Suprapubic skin (tissue), 4 donors: ENCODE measurements at places on chromosomes 7 and 10. TPM values are rescaled to one million over a fixed set of nuclear protein-coding genes. Genes with fewer than 3 reads are reported as not detected.
A peak's percentile ranks its signal among the peaks of the same experiment; 100 is the strongest.

- DNase-seq = no peak
Observed at GRCh38 chr10:100442548-100442947, 20.3 kb upstream of the WNT8B start.

DNA sequence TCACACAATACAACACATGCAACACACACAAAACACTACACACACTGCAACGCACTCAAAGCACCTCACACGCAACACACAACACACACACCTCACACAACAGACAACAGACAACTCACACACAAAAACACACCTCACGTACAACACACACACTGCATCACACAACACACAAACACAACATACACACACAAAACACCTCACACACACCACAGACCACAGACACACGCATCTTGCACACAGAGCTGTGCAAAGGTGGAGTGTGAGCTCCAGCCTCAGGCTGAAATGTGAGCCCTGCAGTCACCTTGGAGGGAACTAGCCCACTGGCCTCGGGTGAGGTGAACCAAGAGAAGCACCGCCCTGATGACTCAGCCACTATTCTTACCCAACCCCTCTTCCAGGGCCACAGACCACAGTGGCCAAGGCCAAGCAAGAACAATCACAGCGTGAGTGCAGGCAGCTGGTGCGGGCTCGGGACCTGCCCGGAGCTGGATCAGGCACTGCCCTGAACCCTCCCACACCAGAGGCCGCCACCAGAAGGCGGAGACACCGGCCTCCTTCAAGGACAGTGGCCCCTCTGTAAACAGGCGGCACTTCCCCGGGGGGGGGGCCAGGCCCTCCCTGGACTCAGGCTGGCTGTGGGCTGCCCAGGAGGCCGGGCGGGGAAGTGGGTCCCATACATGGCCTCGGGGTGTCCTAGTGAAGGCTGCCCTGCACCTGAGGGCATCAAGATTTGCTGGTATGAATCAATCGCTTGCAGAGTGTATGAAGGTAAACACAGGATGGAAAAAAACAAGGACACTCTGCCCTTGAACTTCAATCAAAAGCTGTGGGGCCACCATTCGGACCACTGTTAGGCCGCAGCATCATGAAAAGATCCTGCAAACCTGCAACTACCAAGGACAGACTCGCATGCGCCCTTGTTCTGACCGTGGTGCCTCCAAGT is 106.7 kb downstream of the TNS3 start:
- DNase-seq = peak; percentile 92

GRCh38 chr7:149869291-149869650 is 4.5 kb upstream of the ATP6V0E2 start:
- DNase-seq = peak; percentile 61

GRCh38 chr10:132257271-132257670 is 50.5 kb downstream of the STK32C start:
- DNase-seq = no peak

DNA sequence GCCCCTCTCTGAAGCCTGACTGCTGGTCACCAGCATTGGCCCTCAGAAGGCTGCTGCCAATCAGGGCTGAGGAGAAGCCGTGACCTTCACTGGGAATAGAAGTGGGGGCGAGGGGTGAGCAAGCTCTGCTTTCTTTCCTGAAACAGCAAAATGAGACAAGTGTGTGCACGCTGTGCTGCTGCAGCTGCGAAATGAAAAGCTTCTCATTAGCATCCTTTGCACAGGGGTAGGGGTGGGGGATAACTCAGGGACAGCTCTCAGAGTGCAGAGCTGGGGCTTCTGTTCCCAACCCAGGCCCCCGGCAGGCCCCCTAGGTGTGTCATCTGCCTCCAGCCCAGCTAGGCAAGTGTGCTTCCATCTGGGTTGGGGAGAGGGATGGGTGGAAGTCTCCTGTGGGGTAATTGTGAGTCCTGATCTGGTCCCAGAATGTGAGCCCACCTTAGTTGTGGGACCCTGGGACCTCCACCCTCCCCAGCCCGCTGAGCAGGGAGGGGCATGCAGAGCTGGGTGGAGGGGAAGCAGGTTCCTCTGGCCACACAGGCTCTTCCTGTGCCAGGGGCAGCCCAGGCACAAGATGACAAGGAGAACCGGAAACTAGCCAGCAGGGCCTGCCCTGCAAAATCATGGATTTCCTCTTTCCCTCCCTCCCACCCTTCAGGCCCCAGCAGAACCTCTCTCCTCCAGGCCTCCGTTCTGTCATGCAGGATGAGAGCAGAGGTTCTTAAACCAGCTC is 22.2 kb downstream of the ZNF467 start:
- no peak for DNase-seq

DNA sequence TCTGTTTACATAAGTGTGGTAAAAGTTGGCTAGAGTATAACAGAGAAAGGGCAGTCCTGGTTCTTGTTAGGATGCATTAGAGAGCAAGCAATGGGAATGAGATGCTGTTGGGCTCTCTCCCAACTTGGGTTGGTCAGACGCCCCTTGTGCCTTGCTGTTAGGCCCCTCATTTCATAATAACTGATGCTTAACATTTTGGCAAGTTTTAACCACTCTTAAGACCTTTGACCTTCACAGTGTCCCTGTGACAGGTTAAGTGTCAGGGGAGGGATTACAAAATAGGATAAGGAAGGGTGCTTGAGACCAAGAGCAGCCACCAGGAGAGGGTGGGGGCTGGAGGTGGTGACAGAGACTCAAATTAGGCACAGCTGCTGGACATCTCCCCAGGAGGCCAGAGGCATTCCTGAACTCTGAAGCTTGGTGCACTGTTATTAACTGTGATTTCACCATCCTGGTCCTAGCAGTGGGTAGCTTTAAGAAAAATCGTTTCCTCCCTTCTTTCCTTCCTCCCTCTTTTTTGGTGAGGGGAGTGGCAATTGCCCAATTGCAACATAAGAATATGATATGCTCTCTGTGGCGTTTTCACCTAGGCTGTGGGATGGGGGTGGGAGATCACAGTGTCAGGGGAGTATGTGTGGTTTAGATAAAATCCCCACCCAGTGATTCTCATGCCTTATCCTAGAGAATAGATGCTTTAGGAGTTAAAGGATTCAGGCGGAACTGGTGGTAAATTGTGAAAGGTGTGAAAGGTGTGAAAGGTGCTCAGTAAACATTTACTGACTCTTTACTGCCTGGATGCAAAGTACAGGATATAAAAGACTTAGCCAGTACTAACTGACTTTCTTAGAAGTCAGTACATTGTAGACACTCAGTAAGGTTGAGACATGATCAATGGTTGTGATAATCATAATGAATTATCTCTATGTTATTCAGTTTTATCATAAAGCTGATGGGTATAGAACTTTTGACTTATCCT is 270.5 kb downstream of the BICC1 start:
- DNase-seq = no peak

DNA sequence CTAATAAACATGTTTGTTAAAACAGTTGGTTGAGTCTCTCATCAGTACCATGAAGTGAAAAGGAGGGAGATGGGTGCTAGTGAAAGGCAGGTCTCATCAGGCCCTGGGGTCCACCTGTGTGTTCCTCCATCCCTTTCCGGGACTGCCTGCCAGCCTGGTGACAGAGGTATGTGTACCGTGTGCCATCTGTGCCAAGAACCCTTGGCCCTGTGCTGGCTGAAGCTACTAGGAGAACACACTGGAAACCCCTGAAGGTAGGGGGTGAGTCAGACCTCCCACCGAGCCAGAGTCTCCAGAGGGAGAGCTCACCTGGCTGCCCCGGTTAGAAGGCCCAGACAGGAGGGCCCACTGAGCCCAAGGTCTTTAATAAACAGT is 2.3 kb downstream of the DDIT4 start:
- DNase-seq = no peak

- DNase-seq = no peak
Observed at GRCh38 chr7:68461430-68461829, 1136.8 kb upstream of the AUTS2 start.

- no peak for DNase-seq
Observed at GRCh38 chr7:132705146-132705545, 128.9 kb upstream of the PLXNA4 start.

DNA sequence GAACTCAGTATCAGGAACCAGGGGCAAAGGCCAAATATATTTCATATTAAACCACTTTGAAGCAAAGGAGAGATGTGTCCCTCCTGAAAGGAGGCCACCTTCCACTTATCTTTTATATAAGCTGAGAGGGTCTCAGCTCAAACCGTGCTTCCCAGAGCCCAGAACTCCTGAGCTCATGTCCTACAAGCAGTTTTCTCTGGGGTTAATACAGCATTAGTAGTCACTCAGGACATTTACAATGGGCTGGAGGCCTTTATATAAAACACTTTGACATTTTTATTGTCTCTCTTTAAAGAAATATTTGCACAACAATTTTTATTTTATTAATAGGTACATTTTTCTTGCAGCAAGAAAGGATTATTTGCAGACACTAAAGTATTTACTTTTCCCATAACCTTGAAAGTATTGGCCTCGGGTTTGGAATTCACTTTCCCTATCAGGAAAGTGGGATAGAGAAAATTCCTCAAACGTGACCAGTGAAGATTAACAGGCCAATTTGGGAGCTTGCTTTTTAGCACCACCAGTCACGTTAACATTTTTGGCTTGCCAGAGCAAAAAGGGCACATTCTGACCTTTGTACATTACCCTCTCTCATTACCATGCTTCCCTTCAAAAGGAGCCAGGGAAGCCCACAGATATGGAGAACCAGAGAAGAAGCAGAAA is 464.9 kb upstream of the NRP1 start:
- no peak for DNase-seq

DNA sequence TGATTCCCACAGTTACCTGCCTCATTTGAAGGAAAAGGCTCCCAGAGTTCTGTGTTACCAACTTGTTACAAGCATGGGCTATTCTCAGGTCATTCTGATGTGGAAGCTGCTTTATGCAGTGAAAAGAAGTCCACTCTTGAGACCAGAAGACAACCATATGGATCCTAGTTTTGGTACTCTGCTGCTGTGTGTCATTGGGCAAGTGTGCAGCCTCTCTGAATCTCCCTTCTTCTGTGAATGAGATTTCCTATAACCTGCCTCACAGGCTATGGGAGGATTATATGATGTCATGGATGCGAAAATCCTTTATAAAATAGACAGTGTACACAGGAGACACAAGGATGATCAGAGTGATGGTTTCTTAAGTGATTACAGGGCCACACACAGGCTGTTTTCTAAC is 166.1 kb downstream of the ARID5B start:
- DNase-seq = no peak

DNA sequence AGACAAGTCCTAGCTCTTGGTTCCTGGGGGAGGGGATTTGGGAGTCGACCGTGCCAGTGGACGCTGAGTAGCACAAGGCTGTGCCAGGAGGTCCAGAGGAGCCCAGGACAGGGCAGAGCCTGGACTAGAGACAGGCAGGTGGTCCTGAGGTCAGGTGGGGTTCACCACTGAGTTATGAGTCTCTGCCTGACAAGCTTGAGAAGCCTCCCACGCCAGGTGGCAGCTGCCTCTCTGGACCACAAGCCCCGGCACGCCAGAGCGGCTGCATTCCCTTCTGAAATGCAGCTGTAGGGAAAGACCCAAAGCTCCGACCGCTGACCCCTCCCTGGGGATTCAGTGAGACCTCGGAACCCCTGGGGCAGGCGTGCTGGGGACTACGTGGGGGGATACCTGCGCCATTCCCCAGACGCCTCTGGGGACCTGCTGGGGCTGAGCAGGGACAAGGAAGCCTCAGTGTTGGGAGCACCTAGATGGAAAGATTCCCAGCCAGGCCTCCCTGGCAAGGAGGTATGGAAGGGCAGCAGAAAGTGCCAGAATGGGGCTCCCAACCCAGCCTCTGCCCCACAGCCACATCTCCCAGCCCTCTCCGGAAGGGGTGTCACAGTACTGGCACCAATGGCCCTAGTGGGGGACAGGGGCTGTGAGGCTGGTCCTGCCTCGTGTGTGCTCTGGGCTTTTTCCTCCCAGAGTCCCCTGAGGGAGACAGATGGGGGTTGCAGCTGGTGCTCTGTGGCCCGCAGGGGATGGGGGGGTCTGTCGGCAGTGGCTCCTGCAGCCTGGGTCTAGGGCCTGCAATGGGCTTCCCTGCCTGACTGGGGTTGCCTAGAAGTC is 29.0 kb downstream of the PDGFA start:
- DNase-seq = peak; percentile 49

DNA sequence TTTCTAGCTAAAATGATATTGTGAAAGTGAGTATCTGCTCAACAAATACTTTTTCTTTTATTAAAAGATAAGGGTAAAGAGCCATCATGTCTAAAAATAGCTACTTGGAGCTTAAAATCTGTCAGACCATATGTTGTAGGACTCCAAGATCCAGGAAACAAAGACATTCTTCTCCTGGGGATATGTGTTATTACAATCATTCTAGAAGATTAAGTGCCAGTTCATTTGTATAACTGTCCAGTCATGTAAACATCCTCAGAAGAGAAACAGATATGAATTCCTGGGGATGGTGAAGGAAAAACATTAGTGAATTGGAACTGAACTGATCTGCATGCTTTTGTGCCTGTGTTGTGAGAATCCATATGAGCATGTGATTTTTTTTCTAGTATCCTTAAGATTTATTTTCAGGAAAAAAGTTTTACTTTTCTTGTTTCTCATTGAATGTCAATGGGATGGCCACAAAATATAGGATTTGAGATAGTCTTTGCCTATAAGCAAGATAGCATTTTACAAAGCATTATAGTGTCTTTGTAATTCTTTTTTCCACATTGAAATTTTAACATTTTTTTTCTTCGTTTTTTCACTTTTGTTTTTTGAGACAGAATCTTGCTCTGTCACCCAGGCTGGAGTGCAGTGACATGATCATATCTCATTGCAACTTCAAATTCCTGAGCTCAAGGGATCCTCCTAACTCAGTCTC is 14.4 kb upstream of the MTERF1 start:
- no peak for DNase-seq

GRCh38 chr7:133887459-133887858 is 239.7 kb upstream of the LRGUK start:
- no peak for DNase-seq

GRCh38 chr10:6255548-6256061 is 52.9 kb downstream of the PFKFB3 start:
- DNase-seq = no peak

DNA sequence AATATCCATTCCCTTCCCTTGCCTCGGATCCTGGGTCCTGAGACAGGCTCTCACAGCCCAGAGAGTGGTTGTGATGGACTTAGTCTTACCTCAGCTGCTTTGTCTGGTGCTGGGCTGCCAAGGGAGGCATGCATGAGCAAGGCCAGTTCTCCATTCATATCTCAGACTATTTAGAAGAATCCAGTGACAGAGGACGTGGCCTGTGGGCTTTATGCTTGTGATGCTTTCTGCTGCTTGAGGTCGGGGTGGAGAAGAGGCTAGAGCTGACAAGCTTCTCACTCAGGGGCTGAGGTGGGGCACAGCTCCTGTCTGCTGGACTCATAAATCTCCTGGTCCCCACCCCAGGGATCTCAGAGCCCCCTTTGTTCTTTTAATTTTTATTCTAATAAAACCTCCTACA is 66.8 kb downstream of the DNAJC12 start:
- no peak for DNase-seq

SLK gene
- total RNA-seq = 55.2 TPM

CALHM1 gene
- not detected for total RNA-seq

PMPCB gene
- total RNA-seq = 47.7 TPM

SLC13A1 gene
- not detected for total RNA-seq

PSMA2 gene
- 29.9 TPM for total RNA-seq

SPRN gene
- not detected for total RNA-seq

THSD7A gene
- total RNA-seq = 5.4 TPM

SEPHS1 gene
- total RNA-seq = 25.8 TPM

ADD3 gene
- total RNA-seq = 312 TPM
